ENCODE measurements at places on chromosomes 6 and 20.

DNA sequence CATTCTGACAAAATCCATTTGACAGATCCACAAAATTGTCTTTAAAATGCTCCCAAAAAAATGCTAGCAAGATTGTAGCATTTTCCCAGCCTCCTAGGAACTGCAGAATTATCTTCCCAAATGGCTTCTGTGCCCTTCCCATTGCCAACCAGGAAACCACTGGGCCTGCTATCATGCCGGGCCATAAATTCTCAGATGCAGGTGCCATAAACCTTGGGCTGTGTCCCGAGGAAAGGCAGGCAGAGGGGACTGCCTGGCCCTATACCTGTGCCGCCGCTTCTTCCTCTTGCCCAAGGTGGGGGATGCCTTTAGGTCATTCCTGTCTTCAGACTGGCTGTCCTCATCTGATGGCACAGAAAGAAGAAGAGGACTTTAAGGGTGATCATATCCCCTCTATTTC is 2.8 kb downstream of the VSX1 start:
- DNase-seq, result no peak

DNA sequence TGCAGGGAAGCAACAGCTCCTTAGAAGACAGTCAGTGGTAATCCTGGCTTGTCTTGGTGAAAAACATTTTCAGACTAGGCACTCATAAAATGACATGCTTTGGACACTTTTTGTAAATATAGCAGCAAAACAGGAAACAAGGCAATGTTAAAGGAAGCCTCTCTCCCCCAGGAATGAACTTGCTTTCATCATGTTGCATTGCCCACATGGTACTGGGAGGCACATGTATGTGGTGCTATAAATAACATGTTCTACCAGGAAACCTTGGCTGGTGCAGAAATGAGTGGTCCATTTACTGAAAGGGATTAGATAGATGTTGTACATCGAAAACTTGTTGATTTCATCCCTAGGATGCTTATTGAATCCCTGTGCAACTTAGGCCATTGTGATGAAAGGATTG is 121.4 kb upstream of the RREB1 start:
- DNase-seq, result no peak

GRCh38 chr20:63127700-63128364 is 88.1 kb downstream of the YTHDF1 start:
- no peak for DNase-seq

DNA sequence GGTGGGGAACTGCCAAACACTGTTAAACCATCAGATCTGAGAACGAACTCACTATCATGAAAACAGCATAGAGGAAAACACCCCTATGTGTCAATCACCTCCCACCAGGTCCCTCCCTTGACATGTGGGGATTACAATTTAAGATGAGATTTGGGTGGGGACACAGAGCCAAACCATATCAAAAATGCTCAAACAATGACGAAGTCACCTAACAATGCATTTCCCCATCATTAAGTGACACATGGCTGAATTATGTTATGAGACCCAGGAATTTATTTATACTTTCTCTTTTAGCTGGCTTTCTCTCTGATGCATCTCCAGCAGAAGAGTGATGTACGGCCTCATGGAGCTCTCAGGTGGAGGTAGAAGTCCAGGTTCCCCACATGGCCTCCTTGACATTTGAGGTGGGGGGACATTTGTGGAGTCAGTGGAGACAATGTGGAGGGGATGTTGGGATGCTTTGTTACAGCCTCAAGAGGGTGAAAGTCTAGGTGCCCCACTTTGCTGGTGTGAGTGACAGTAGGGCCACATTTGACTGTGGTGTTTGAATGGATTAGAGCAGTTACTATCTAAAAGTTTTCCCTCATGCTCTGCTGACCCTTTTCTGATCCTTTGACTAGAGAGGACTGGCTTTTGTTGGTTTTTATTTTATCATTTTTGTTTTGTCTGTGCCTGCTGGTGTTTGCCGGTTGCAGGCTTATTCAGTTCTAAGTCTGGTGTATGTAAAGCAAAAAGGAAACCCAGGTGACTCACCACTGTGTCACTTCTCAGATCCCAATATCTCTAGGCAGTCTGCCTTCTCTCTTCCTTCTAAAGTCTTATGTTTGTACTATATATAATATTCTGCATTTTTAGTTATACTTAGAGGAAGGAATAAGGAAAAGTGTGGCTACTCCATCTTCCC is 18.5 kb upstream of the DCBLD1 start:
- DNase-seq, result no peak

DNA sequence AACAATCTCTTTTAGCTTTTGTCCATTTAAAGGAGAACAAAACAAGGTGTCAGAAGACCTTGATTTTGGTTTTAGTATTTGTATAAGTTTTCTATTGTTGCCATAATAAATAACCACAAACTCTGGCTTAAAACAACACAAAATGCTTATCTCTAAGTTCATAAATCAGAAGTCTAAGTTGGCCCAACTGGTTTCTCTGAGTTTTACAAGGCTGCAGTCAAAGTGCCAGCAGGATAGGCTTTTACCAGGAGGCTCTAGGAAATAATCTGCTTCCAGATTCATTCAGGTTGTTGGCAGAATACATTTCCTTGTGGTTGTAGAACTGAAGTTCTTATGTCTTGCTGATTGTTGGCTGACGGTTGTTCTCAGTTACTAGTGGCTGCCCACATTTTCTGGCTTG is 147.2 kb upstream of the HMGCLL1 start:
- DNase-seq, result no peak

DNA sequence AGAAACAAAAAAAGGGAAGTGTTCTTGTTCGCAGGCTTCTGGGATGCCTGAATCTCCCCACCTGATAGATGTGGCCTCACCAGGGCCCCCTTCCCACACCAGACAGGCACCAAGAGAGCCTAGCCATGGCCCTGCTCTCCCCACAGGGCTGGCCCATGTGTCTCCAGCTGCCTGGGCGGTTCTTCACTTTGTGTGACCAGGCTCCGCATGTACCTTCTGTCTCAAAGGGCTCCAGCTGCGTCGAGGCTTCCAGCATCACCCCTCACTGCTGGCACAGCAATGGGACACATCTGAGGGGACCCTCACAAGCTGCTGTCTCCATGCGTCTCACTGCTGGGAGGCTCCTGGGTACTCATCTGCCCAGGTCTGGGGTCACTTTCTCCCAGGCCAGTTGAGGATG is 362.9 kb downstream of the ZFAND3 start:
- no peak for DNase-seq

All from mucosa of gallbladder (tissue), 1 donor.